ENCODE measurements at places on chromosomes 5 and 9.
A peak's percentile ranks its signal among the peaks of the same experiment; 100 is the strongest.

GRCh38 chr9:77236693-77237092 lies 59.4 kb downstream of the VPS13A start:
- DNase-seq: no peak

DNA sequence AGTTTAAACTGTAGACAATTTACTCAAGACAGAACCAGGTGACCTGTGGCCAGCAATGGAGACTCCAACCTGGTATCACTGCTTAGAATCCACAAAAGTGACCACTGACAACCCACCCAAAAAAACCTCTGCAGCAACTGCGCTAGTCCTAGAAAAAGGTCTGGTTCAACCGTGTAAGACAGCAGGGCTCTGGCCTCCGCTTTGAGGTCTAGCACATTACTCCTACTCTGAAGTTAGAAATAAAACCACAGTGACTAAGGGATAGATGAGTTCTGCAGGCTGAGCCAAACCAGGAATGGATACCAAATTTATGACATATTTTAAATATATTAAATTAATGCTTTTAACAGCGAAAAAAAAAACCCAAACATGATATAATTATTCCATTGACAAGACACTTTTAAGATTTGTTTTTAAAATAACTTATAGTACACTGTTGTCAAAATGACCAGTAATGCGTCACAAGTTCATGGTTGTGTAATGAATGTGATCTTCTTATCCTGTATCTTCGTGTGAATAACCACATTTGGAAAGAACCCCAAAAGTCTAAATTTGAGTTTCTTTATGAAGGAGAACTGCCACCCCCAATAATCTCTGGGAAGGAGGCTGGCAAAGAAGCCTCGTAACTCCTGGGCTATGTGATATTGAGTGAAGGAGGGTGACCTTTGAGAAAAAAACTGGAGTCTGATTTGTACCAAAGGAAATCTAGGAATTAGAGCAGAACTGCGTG lies 101.9 kb upstream of the SLC44A1 start:
- no peak for DNase-seq

DNA sequence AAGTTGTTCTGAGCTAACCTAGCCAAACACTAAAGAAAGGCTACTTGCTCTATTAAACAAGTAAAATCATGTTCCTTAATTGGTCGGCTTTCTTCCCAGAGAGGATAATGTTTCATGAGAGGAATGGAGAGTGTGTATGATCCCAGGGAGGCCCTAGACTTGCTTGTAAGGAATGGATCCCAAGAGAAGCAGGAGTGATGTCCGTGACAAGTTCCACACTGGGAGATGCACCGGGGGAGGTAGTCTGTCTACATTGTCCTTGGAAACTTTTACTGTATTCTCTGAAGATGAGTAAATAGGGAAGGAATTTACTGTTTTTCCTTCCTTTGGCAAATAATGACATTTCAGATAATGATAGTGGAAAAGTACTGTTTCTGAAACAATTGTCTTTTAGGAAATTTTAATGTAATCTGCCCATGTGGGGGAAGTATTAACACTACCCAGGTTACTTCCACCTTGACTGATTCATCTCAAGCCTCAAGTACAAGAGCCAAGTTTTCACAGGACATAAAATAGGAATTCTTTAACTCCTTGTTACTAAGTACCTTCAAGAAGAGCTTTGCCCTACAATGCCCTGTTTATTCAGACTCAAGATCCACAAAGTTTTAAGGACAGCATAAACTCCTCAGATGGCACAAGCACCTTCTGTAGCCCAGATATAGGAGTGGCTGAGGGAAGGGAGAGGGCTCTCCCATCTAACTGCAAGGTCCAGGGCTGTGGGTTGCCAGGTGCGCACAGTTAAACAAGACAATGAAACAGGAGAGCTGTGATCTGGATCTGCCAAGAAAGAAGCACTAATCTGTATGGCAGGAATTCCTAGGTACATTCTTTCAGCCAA lies 152.1 kb downstream of the GNA14 start:
- no peak for DNase-seq

GRCh38 chr5:1138445-1139245 lies 26.8 kb upstream of the SLC12A7 start:
- no peak for DNase-seq

DNA sequence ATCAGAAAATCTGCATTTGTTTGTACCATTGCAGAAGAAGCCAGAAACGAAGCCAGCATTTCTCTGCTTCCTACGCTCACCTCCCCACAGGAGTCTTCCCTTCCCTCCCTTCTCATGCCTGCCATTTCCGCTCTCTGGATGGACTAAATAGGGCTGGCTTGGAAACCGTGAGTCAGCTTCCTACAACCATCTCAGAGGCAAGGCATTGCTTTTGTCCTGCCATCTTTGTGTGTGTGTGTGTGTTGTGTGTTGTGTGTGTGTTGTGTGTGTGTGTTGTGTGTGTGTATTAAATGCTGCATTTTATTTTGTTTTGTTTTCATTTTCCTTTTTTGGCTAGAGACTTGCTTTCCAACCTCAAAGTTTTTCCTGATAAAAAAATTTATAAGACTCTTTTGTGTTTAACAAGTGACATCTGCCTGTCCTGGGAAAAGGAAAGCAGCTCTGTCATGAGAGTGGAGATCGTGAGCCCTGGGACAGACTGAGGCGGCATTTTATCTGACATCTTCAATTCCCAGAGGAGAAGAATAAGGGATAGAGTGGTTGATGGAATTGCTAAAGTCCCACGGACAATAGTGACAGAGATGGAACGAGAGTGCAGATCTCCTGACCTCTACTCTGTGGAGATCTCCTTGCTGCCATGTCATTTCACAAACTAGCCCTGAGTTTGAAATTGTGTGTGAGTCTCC lies 7.5 kb upstream of the EGFLAM start:
- no peak for DNase-seq

- DNase-seq: no peak
These were observed 31.4 kb downstream of the RXRA start for GRCh38 chr9:134357631-134358025.

DNA sequence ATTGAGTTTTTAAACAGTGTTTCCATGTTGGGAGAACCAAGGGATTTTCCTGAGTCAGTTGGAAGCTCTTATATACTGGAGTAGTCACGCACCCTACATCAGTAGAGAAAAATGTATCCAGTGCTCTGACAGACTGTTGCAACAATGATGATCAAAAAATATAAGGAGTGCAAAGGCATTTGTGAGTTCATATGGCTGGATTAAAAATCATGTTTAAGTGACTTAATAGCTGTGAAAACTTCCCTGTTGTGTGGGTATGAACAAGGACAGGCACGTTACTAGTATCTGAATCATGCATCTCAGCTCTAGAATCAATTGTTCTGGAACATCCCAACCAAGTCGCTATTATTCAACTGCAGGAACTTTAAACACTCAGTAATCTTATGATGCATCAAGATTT lies 229.7 kb downstream of the ROR2 start:
- no peak for DNase-seq

GRCh38 chr9:96644137-96644536 lies 11.0 kb downstream of the PRXL2C start:
- no peak for DNase-seq

DNA sequence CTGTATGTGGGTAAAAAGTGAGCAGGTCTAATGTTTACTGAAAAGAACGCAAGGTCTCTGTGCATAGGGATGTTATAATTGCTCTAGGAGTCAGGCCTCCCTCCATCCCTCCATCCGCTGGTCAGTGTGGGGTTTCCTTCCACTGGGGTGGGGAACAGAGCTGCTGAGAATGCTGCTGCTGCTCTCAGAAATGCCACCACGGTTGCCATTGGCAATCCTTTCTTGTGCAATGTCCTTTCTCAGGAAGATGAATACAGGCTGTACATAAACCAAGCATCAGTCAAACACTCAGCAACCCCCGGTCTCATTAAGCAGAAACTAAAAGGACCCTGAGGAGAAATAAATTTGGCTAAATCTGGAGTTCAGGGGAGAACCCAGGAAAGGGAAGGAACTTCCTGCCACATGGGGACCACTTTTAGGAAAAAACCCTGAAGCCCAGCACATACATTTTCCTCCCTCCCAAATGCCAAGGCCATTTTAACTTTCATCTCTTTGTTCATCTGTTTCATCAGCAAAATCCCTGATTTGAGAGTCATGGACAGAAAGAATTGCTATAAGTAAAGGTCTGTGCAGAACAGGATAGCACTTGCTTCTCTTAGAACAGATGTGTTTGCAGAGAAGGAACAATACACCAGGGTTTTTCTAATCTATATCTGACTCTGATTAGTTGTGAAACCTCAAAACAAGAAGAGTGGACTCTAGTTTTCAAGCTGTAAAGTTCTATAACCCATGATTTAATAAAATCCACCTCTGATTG lies 70.4 kb upstream of the SLC1A3 start:
- DNase-seq: no peak

GRCh38 chr5:125190232-125191087 lies 444.0 kb upstream of the ZNF608 start:
- DNase-seq: no peak

GRCh38 chr9:129736334-129736733 lies 16.5 kb downstream of the PTGES start:
- no peak for DNase-seq

DNA sequence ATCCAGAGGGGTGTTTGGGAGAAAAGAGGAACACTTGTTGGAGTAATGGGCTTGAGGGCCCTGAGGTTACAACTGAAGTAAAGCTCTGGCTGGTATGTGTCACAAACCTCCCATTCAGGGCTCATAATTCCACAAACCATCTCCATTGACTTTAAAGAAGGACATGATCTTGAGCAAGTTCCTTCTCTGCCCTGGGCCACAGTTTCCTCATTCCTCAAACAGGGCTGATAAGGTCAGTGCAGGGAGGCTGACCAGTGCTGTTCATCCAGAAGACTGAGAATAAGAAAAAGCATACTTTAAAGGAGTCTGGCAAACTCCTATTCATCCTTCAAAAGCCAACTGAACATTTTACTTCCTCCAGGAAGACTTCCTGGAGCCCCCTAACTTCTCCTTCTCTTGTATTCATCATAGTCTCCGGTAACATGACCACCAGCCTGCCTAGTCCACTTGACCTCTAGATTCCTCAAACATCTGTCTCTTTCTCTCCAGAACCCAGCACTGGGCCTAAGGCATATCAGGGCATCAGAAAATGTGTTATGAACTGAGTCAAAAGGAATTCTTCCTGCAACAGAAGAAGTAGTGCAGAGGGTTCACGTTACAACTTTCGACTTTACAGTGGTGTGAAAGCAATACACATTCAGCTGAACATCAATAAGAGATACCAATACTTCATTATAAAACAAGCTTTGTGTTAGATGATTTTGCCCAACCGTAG lies 20.7 kb upstream of the PTPN3 start:
- DNase-seq: no peak

- no peak for DNase-seq
These were observed 250.1 kb upstream of the KLF4 start for GRCh38 chr9:107739601-107740082.

GRCh38 chr5:159951387-159951786 lies 35.1 kb downstream of the ADRA1B start:
- DNase-seq: no peak

DNA sequence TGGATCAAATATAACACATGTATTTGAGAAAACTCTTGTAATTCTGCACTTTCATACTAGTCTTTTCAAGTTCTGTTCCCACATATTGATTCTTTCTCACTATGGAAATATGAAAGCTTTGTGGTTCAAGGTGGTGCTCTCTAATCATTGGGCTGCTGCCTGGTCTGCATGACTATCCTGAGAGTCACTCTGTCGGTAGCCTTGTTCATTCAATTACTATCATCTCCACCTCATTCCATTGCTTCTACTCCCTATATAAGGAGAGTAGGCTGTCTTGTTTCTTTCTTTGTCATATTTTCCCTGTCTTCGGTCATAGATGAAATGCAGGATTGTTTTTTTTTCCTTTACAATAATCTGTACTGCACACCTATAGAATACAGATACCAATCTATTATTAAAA lies 341.4 kb upstream of the ACTBL2 start:
- no peak for DNase-seq

DNA sequence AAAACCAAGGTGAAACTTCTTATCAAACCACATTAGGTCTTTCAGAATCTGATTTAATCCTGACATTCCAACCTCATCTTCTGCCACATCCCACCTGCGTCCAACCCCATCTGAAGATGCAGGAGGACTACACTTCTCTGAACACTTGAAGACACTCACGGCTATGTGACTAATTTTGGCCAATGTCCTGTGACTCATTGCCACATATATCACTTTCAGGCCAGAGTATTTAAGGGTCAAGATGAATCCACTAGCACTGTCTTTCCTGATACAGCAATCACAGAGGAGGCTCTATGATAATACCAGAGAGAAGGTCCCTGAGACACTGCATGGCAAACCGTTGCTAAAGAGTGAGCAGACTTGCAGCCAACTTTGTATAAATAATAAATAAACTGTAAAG lies 323.4 kb downstream of the NR2F1-AS1 start:
- DNase-seq: no peak

GRCh38 chr5:147512659-147513379 lies 3.0 kb upstream of the DPYSL3 start:
- DNase-seq: no peak

DNA sequence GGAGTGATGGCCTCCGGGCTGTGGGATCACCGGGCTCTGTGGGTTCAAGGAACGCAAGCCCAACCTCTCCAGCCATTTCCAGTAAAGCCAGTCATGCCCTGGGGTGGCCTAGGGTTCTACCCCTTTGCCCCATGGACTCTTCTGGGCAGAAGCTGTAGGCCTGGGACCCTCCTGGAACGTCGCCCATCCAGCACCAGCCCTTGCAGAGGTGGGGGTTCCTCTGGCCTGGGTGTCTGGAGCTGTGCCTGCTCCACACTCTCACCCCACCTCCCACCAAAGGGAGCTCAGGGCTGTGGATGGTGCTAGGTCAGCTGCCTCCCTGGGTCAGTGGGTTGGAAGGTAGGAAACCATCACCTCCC lies 1.4 kb upstream of the SLC12A7 start:
- no peak for DNase-seq

DNA sequence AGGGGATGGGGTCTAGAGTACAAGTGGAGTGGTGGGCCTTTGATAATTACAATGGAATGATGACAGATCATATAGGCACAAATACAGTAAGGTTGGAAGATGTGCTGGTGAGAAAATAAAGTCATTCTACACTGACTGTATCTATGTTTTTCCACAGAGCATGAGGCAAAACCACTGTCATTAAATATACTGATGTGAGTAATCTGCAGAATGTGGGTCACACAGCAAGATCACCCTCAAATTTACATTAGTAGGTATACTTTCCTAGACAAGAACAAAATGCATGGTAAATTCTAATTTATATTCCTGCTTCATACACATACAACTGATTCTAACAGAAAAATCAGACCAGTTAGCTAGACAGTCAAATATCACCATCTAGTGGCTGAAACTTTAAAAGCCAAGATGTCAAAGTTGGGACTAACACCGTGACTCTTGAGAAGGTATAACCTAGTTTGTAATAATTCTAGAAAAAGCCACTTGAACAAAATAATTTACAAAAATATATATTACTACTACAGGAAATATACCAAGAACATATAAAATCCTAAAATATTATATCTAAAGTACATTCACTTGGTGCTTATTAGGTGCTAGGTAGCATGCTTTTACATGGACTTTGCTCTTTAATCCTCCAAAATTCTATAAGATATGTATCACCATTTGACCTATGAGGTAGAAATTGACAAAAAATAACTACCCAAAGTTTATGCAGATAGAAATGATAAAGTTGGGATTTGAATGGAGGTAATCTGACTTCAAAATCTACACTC lies 19.5 kb downstream of the TTC33 start:
- DNase-seq: peak; percentile 38
